CD8-positive, alpha-beta T cell (primary cell): ENCODE measurements at places on chromosomes 6 and 20. TPM values are rescaled to one million over a fixed set of nuclear protein-coding genes. Genes with fewer than 3 reads are reported as not detected.

Gene IYD
- total RNA-seq, result not detected

Gene MAVS
- total RNA-seq, result 10.5 TPM

Gene LPIN3
- 0.14 TPM for total RNA-seq

Gene SCGN
- total RNA-seq, result not detected

Gene WFDC5
- not detected for total RNA-seq

Gene TREML2
- total RNA-seq, result 0.36 TPM

Gene ARFGEF3
- not detected for total RNA-seq

Gene PNPLA1
- total RNA-seq, result 0.24 TPM

Gene PAX1
- total RNA-seq, result not detected

Gene MDN1
- 43.2 TPM for total RNA-seq
